ENCODE measurements at places on chromosomes 2 and 18. TPM values are rescaled to one million over a fixed set of nuclear protein-coding genes. Genes with fewer than 3 reads are reported as not detected.

Gene KIF5C
- 0.46 TPM for total RNA-seq

Gene GALR1
- total RNA-seq = not detected

Gene COA5
- total RNA-seq = 49.3 TPM

Gene GRB14
- 1.5 TPM for total RNA-seq

Gene NT5C1B
- not detected for total RNA-seq

Gene SIX3
- 0.17 TPM for total RNA-seq

Gene MSGN1
- not detected for total RNA-seq

Gene FLACC1
- total RNA-seq = 0.45 TPM

Gene YES1
- 85.0 TPM for total RNA-seq

Gene C1QL2
- total RNA-seq = not detected

Gene INPP1
- total RNA-seq = 12.6 TPM

Gene PMAIP1
- total RNA-seq = 53.5 TPM

Gene RFTN2
- 0.87 TPM for total RNA-seq

Gene LIMS2
- not detected for total RNA-seq

Gene CFAP221
- total RNA-seq = not detected

Gene STARD6
- total RNA-seq = 0.57 TPM

Gene CD8B
- total RNA-seq = not detected

Gene EMILIN2
- total RNA-seq = 0.12 TPM

Gene M1AP
- total RNA-seq = not detected

Gene IL36RN
- not detected for total RNA-seq

Gene CFAP210
- 0.12 TPM for total RNA-seq

Gene ZNF513
- 7.0 TPM for total RNA-seq

Gene SERPINB2
- total RNA-seq = 100 TPM

Gene AMER3
- total RNA-seq = not detected

Gene STON1
- 1.2 TPM for total RNA-seq

Gene ARHGEF33
- 0.47 TPM for total RNA-seq

Gene ZNF804A
- total RNA-seq = 4.3 TPM

Gene TIMM21
- 36.7 TPM for total RNA-seq

Gene CNDP2
- total RNA-seq = 105 TPM

Gene SLC4A5
- total RNA-seq = 1.6 TPM

Gene PSMA8
- total RNA-seq = not detected

Gene ASXL3
- 0.20 TPM for total RNA-seq

Gene LPIN1
- 11.9 TPM for total RNA-seq

All from NCI-H460 (cell line).